EH (cell line): ENCODE measurements at places on chromosomes 6 and 20.

GRCh38 chr20:39040116-39040515 lies 78.0 kb downstream of the DHX35 start:
- no peak for DNase-seq

DNA sequence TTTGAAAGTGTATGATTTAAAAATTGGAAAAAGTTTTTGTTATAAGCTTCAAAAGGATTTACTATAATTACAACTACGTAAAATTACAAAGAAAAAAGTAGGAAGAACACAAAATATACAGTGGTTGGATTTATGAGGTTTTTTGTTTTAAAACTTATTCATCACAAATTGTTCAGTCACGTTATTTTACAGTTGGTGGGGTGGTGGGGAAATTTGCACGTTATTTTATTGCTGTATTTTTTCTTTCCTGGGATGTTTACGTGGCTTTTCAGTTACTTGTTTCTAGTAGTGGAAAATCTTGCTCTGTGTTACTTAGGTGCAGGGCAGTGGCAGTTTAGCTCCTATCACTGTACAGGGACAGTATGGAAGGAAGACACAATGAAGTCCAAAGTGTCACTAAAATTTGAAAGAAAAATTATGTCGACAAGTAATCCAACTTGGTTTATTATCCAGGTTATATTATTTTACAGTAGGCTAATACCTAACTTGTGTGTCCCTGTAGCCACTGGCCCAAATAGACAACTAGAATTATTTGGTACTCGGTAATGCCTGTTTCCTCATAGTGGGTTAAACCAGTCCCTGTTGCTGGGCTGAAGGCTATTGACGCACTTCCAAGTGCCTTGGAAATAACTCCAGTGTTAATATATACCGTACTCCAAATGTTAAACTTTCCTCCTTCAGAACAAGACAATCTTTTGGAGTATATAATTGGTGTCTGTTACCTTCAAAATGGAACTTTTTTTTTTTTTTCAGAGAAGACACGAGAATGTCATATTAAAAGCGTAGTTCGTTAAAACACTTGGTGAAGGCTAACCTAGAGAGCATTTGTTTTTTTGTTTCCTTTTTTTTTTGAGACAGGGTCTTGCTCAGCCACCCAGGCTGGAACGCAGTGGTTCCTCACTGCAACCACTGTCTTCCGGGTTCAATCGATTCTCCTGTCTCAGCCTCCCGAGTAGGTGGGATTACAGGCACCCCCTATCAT lies 4.6 kb downstream of the JARID2 start:
- no peak for DNase-seq

- no peak for DNase-seq
Measured at GRCh38 chr6:105536961-105537360, 134.1 kb upstream of the PREP start.

DNA sequence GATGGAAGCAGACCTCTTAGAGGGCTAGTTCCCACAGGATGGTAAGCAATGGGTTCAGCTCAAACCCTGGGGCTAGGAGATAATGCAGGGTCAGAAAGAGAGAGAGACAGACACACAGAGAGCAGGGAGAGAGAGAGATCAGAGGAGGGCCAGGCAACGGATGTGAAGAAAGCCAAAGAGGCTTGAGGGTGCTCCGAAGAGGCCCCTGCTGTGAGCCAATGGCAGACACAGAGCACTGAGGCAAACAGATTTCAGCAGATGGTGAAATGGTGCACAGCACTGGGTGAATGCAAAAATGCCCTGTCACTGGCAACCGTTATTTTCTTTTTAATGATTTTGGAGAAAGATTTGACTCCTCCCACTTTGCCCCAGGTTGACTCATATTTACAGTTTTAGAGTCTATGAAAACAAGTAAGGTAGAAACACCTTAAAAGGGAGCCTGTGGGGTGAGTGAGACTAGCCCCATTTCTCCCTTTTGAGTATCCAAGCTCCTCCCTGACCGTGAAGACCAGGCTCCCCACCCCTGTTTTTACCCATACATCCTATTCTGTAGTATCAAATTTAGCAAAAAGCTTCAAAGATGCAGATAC lies 840 bp downstream of the DEFB132 start:
- no peak for DNase-seq

GRCh38 chr20:61311656-61312387 lies 59.8 kb downstream of the CDH4 start:
- DNase-seq = no peak
